ENCODE measurements at places on chromosomes 12 and 14. TPM values are rescaled to one million over a fixed set of nuclear protein-coding genes. Genes with fewer than 3 reads are reported as not detected.

SNRPF gene
- 63.7 TPM for polyA plus RNA-seq

APOF gene
- 0.12 TPM for polyA plus RNA-seq

AKAP5 gene
- polyA plus RNA-seq = 6.8 TPM

TAC3 gene
- polyA plus RNA-seq = 6.8 TPM

SERPINA4 gene
- not detected for polyA plus RNA-seq

EXOC3L4 gene
- 0.45 TPM for polyA plus RNA-seq

PLEK2 gene
- not detected for polyA plus RNA-seq

ESR2 gene
- polyA plus RNA-seq = 0.80 TPM

All from spinal cord (tissue), 10 donors.